ENCODE measurements at places on chromosomes 11 and 22.

- DNase-seq = no peak
These were observed 191.1 kb downstream of the TMEM135 start for GRCh38 chr11:87228820-87229219.

DNA sequence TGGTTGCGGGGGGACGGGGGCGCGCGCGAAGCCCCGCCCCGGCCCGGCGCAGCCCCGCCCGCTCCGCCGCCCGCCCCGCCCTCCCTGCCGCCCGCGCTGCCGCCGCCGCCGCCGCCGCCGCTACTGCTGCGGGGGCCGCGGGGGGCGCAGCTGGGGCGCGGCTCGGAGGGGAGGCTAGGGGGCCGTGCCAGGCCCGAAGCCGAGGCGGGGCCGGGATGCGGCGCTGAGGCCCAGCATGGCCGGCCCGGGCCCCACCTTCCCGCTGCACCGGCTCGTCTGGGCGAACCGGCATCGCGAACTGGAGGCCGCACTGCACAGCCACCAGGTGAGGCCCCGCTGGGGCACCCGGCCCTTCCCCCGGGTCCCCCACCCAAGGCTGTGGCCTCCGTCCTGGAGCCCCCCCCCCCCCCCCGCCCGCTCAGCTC lies at the start of gene ANKRD13D:
ANKRD13D (plus strand) TSS at position 78 of the 425 bp plus-strand sequence; CDS start at position 236, 158 bp downstream.
- DNase-seq = no peak

- DNase-seq = no peak
These were observed 16.8 kb downstream of the HSPA8 start for GRCh38 chr11:123045101-123045500.

GRCh38 chr22:21642584-21643448 lies 714 bp downstream of the SDF2L1 start:
- DNase-seq = no peak

- DNase-seq = no peak
These were observed 5.4 kb downstream of the MYBPC3 start for GRCh38 chr11:47347137-47347536.

GRCh38 chr22:26485013-26485412 lies 1.3 kb downstream of the SRRD start:
- no peak for DNase-seq

DNA sequence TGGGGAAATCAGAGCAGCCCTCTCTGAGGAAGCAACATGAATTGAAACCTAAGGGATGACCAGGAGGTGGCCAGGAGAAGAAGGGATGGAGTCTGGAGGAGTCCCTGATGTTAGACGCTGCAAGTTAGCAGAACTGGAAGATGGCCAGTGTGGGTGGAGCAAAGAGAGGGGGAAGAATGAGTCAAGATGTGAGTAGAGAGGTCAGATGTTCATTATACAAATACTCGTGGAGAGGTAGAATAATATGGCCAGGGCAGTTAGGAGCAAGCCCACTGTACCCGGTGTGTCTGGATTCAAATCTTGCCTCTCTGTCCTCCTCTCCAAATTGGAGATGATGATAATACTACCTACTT lies 242.0 kb downstream of the TENM4 start:
- no peak for DNase-seq

DNA sequence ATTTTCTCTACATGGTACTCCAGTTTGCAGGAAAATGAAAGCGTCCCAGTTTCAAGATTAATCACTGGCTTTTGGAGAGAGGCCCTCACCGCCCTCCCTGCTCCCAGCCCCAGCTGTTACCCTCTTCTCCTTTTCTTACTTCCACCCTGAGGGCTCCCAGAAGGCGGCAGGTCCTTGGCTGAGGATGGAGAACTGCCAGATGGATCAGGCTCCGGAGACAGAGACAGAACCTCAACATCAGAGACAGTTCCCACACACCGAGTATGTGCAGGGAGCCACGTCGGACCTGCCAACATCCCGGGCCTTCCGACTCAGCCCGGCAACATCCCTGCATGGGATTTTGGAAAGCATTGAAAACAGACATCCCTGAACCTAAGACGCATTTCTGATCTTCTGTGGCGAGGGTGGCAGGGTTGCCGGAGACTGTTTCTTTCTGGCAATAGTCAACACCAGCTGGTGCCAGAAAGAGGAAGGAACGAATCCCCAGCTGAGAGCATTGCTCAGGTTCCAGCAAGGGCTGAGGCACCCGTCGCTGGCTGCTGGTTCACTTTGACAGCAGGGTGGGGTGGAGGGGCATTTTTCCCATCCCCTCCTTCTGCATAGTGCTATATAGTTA lies 467.1 kb downstream of the MIAT start:
- no peak for DNase-seq

DNA sequence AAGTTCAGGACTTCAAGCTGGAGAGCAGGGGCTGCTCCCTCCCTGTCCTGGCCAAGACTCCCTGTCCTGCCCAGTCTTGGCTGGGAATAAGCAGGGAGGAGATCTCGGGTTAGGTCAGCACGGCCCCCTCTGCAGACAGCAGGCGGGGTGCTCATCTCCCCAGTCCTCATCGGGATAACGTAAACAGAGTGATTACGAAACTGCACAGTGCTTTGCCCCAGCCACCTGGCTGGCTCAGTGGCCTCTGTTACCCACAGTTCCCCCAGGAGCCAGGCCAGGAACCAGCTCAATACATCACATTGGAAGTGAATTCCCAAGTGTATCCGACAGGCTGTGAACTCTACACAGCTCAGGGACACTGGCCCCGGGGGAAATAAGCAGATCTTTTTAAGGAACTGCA lies 42.7 kb upstream of the KCNJ11 start:
- DNase-seq = no peak

GRCh38 chr22:25680956-25681355 lies 61.0 kb upstream of the MYO18B start:
- DNase-seq = no peak

GRCh38 chr11:62889484-62890437 lies 9.1 kb downstream of the SLC3A2 start:
- DNase-seq = no peak

DNA sequence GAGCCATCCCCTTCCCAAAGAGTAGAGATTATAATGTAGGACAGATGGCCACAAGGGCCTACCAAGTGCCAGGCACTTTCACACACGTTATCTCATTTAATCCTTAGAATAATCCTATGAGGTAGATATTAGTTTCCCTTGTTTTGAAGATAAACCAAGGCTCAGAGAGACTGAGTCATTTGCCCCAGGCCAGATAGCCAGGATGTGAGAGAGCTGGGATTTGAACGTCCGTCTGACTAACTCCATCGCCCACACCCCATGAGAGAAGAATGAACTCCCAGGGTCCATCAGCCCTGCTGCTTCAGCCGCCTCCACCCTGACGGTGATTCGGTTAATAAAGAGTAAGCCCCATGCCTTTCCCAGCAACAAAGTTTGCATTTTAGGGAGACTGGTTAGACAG lies 10.7 kb downstream of the PRG3 start:
- no peak for DNase-seq
